ENCODE measurements at places on chromosomes 13 and 19. TPM values are rescaled to one million over a fixed set of nuclear protein-coding genes. Genes with fewer than 3 reads are reported as not detected.

GRCh38 chr13:34038541-34039068 lies 220.7 kb downstream of the RFC3 start:
- no peaks in the 10 kb centered on the region for H3K27me3 ChIP-seq
- H3K4me3 ChIP-seq: no peak overlapping the region
- no peak overlapping the region for H3K27ac ChIP-seq

DNA sequence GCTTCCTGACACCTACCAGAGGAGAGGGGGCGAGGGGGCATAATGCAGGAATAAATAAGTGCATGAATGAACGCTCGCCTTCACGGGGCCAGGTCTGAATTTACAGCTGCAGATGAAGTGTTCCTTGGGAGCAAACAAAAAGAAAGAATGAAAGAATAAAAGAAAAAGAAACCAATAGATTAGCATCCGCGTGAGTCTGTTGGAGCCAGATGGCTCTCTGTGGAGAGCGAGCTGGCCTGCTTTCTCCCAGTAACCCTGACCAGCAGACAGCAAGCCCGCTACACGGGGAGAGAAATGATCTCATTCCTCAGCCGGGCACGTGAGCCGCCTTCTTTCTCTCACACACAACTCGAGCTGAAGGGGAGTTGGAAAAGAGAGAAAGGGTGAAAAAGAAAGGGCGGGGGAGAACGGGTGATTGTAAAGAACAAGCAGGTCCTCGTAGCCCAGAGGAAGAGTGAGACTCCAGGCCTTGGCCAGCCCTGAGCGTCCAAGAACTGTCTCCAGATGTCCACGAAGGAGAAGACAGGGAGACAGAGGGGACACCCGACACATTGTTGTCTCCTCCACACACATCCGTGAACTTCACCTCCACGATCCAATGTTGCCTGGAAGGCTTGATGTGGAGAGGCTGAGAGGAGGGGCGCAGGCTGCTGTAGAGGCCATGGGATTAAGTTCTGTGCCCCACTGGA lies 81.4 kb downstream of the RNASEH2B start:
- H3K4me3 ChIP-seq: no peak overlapping the region
- no peak for DNase-seq
- no peaks in the 10 kb centered on the region for H3K4me1 ChIP-seq
- peak overlapping the region; percentile 75 for H3K27ac ChIP-seq
- H3K27me3 ChIP-seq: no peaks in the 10 kb centered on the region
- H3K36me3 ChIP-seq: no peaks in the 10 kb centered on the region

- H3K4me3 ChIP-seq: peak within 1 kb of the TSS; percentile 74
- no peak for DNase-seq
- H3K27ac ChIP-seq: peak within 1 kb of the TSS; percentile 99
- no peaks in the 10 kb centered on the region for H3K27me3 ChIP-seq
- peaks cover 6% of the 10 kb centered on the region for H3K36me3 ChIP-seq
These were observed at the start of gene SCGB2B2 for GRCh38 chr19:34676697-34677385. TSS of gene SCGB2B2 (minus strand) at chr19:34677159. CDS start at chr19:34594563, 82,596 bp downstream.

The TPT1 gene
- 3,932 TPM for total RNA-seq

The GAS6 gene
- total RNA-seq: 146 TPM
